ENCODE measurements at places on chromosomes 1 and 21.

- DNase-seq, result no peak
Observed at GRCh38 chr1:216310776-216311175, 112.5 kb downstream of the USH2A start.

- no peak for DNase-seq
Observed at GRCh38 chr1:209809611-209810010, 3.7 kb upstream of the IRF6 start.

DNA sequence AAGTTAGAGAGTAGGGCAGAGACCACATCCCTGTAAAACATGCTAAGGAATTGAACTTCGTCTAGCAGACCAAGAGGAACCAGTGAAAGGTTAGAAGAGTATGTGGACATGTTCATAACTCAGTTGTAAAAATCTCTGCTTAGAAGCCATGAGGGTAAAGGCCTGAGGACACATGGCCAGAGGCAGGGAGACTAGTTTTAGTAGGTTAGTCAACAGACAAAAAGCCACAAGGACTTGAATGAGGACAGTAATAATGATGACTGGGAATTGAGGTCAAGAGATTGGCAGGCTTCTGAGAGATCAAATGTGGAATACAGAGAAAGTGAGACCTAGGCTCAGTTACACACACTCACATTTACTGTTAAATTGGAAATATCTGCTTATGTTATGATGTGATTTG lies 205.5 kb upstream of the HOOK1 start:
- DNase-seq, result no peak

DNA sequence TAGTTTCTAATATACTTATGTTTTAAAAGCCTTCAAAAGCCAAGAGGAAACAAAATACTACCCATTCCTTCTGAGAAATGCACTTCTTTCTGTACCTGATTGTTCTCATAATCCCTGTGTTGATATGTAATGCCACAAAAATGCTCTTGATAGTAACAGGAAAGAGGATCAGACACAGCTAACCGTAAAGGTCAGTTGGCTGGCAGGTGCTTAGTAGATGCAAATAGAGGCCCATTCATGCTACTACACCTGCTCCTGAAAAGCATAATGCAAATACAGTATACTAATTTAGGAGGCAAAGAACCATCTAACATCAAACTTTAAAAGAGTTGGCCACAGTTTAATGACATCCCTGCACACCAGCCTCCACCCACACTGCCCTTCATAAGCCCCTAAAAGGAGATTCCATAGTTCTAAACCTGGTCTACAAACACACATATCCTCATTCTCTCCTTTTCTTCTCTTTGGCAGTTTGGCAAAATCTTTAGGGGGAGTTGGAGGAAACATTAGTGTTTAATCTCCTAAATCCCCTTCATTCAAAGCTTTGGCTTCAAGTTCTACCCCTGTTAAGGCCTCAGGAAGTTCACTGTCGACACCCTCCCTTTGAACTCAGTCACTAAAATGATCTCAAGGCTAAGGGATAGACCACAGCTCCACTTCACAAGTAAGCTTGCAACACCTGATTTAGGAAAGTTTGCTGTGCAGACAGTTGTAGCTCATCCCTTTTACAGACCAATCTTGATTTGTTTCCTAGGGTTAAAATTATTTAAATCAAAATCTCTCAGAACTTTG lies 2.9 kb upstream of the CD46 start:
- DNase-seq, result no peak

DNA sequence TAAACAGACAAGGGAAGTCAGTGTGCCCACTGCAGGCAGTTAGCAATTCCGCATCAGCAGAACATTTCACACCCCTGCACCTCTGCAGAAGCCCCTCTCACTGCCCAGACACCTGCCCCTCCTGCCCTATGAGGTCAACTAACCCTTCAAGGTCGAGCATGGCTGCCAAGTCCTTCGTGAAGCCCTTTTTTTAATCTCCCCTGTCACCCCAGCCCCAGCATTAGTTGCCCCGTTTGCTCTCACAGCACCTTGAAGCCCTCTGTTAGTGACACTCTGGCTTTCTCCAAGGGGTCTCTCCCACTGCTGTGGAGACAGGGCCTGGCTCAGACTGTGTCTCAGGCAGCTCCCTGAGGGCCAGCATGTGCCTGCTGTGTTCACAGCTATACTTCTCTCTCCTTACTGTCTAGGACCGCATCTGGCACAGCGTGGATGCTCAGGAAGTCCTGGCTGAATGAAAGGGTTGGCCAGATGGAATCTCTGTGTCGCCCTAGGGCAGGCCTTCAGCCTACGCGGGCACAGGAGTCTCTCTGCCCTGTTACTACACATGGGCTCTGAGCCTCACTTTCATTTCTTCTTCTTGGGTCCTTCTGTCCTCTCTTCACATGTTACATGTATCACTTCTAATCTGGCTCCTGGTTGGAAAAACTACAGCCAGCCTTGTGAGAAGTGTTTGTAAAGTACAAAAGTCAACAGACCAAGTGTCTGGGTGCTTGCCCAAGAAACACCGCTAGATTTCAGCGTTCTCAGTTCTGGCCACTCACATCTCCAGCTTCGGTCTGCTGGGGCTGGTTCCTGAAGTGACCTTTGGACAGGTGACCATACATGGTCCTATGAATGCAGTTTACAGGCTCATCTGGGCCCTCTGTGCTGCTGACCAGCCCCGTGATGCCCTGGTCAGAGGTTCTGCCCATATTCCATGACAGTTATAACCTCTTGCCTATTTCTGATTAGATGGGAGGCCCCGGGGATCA lies 19.7 kb downstream of the SLC2A1 start:
- DNase-seq, result no peak

DNA sequence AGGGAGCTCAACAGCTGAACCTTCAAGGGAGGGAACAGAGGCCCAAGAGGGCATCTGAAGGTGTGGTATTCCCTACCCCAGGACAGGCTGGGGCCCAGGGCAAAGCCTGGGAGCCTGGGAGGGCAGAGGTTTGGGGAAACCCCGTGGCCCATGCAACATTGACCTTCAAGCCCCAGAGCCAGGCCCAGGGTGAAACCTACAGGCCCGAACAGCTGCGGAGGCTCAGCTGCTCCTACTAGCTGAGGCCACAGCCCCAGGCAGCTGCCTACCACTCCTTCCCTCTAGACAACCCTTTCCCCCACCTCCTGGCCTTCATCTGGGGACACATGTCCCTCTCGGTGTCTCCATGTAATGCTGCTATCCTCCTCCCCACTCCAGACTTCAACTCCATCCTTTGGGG lies 3.2 kb downstream of the LAD1 start:
- DNase-seq, result no peak

DNA sequence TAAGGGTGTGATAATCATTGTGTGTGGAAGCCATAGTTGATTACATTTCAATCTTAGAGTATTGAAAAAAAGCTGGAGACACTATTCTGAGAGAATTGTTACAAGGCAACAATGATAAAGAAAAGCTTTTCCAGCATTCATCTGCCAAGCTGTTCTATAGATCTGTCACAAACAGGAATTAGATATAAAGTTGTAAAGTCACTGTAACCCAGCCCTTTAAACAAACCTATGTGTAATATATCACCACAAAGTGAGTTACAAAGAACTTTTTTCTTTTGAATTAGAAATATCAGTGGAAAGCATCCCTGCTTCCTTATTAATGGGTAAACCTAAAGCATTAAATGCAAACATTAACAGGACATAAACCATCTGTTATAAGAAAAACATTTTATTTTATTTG lies 55.4 kb downstream of the RPAP2 start:
- no peak for DNase-seq

DNA sequence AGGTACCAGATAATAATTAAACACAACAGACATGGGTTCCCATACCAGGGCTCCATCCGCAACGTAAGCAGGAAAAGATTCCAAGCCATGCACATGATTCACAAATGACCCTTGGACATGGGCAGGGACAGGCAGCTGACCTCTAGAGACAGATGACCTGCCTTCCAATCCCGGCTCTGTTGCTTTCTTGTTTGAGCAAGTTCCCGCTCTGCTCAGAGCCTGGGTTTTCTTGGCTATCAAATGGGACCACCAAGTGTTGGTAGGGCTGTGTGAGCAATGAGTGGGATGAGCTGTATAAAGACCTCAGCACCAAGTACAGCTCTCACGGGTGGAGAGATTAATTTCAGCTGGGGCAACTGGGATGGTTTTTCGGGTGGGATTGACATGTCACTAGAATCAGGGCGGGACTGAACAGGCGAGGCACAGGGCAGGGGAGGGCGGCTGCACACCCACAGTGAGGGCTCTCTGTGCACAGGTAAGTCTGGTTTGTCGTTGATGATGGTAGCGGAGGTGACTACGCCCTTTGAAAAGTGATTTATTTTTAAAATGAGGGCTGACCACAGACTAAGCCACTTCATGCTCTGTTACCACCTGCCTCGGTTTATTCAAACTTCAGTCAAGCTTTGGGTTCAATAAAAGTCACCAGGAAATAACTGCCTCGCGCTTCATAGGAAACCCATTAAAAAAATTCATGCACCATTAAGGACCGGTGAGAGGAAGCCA lies 57.5 kb upstream of the IFFO2 start:
- DNase-seq, result no peak

DNA sequence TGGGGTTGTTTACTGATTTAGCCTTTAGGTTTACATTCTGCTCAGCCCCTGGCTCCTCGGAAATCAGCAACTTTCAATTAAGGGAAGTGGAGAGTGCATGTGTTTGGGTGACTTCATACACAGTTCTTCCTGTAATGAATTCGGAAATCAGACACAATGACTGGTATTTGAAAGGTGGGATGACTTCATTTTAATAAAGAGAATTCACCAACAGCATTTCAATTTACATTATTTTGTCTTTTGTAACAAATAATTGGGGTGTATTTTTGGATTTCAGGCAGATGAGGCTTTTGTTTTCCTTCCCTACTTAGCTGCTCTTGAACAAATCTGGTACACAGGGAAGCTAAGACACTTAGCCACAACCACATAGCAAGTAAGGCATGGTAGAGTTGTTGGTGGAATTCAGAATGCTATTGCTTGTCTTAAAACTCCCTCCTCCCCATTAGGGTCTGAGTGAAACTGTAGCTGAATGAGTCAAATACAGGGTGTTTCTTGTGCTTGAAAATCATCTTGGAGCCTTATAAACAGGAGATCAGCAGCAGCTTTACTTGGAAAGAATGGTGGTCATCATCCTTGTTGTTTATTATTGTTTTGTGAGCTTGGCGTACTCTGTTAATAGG lies 917 bp downstream of the STX12 start:
- DNase-seq, result no peak

DNA sequence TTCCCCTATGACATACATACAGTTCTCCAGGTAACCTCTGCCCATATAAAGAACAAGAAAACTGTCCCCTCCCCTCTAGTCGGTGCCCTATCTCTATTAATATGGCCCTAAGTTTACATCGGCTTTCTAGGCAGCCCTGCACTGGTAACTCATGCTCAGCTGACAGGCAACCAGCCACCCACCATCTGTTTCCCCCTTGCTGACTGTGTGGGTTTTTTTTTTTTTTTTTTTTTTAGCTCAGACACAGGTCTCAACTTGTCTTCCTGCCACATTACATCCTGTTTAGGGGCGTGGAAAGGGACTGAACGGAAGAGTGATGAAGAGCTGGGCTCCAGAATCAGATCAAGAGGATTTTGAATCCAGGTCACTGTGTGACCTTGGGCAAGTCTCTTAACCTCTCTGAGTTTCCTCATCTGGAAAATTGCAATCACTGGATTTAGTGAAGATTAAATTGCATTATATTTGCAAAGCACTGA lies 14.0 kb downstream of the LAPTM5 start:
- no peak for DNase-seq

DNA sequence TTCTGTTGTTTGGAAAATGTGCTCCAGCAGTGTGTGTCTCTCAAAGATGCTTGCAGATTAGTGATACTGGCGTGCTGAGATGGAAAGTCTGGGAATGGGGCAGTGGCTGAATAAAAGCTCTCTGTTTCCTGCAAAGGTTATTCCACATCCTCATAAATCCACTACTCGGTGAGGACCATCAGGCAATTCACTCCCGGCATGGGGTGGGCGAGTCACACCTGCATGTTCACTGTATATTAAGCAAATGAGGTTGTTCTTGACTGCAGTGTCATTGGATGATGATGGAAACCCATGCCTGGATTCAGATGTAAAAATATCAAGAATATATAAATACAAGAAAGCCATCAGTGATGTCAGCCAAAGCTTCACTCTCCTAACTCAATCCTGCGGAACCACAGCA lies 65.4 kb upstream of the DSCAM start:
- DNase-seq, result no peak

- DNase-seq, result no peak
Observed at GRCh38 chr1:9293533-9294404, 1.1 kb downstream of the SPSB1 start.

Measured in activated naive CD8-positive, alpha-beta T cell treated with anti-CD3 and anti-CD28 coated beads, Interleukin-2, amount 50 U/mL, for 16 hours (primary cell).